ENCODE measurements at places on chromosomes 6 and 20. TPM values are rescaled to one million over a fixed set of nuclear protein-coding genes. Genes with fewer than 3 reads are reported as not detected.

The SEL1L2 gene
- polyA plus RNA-seq = 2.1 TPM

The GSTA2 gene
- not detected for polyA plus RNA-seq

The HDGFL1 gene
- polyA plus RNA-seq = not detected

The PACSIN1 gene
- 4.6 TPM for polyA plus RNA-seq

The MTFR2 gene
- 7.8 TPM for polyA plus RNA-seq

The RSPH4A gene
- 2.7 TPM for polyA plus RNA-seq

The TRIM15 gene
- polyA plus RNA-seq = not detected

The EDEM2 gene
- 10.2 TPM for polyA plus RNA-seq

The MICB gene
- not detected for polyA plus RNA-seq

The ADTRP gene
- 1.3 TPM for polyA plus RNA-seq

The SLA2 gene
- polyA plus RNA-seq = not detected

The ISM1 gene
- polyA plus RNA-seq = 4.6 TPM

The SEMG1 gene
- polyA plus RNA-seq = not detected

The CNKSR3 gene
- 0.63 TPM for polyA plus RNA-seq

The CLPSL1 gene
- polyA plus RNA-seq = not detected

The C20orf204 gene
- not detected for polyA plus RNA-seq

The STX7 gene
- 25.0 TPM for polyA plus RNA-seq

The TFAP2D gene
- not detected for polyA plus RNA-seq

The TUBB1 gene
- not detected for polyA plus RNA-seq

The TNXB gene
- polyA plus RNA-seq = not detected

The SLC26A8 gene
- polyA plus RNA-seq = 2.9 TPM

The EGFL8 gene
- 3.6 TPM for polyA plus RNA-seq

The SNX21 gene
- polyA plus RNA-seq = 2.8 TPM

The MROH8 gene
- 3.8 TPM for polyA plus RNA-seq

The RCAN2 gene
- 111 TPM for polyA plus RNA-seq

The MDFI gene
- polyA plus RNA-seq = not detected

The RHAG gene
- polyA plus RNA-seq = not detected

The ZFP57 gene
- polyA plus RNA-seq = not detected

The C6orf52 gene
- 11.5 TPM for polyA plus RNA-seq

The MCM8 gene
- 1.4 TPM for polyA plus RNA-seq

The GNAS-AS1 gene
- polyA plus RNA-seq = not detected

The PHACTR1 gene
- 2.1 TPM for polyA plus RNA-seq

The PRL gene
- not detected for polyA plus RNA-seq

The TFAP2C gene
- polyA plus RNA-seq = not detected

The HLA-DRB1 gene
- not detected for polyA plus RNA-seq

Data from Purkinje cell (primary cell).